K562 (cell line): ENCODE measurements at places on chromosomes 6 and 20. TPM values are rescaled to one million over a fixed set of nuclear protein-coding genes. Genes with fewer than 3 reads are reported as not detected.

DNA sequence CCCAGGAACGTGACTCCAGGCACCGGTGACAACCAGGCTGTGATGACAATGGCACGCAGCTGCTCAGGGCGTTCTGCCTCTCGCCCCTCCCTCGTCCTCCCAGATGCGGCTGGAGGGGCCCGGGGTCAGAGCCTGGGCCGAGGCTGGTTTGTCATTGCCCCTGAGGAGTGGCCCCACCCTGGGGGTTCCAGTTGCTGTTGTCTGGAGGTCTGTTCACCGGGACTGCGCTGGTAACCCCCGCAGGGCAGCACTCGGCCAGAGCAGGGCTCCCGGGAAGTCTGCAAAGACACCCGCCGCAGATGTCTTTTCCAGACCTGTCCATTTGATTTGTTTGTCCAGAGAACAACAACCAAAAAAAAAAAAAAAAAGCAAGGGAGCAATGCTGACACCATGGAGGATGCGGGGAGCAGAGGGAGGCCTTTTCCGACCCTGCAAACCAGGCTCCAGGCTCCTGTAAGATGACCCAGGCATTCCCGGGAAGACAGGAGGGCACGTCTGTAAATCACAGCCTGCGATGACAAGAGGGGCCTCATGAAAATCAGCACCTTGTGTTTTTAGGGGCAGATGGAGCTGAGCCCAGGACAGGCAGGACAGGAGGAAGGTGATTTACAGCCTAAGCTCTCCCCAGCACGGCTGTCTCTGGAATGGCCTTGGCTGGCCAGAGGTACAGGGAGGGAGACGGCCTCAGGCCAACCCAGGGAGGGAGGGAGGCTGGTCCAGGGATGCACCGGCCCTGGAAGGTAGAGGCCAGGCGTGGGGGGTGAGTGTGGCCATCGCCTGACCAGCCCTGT lies 189.3 kb downstream of the ERMARD start:
- DNase-seq: no peak

DNA sequence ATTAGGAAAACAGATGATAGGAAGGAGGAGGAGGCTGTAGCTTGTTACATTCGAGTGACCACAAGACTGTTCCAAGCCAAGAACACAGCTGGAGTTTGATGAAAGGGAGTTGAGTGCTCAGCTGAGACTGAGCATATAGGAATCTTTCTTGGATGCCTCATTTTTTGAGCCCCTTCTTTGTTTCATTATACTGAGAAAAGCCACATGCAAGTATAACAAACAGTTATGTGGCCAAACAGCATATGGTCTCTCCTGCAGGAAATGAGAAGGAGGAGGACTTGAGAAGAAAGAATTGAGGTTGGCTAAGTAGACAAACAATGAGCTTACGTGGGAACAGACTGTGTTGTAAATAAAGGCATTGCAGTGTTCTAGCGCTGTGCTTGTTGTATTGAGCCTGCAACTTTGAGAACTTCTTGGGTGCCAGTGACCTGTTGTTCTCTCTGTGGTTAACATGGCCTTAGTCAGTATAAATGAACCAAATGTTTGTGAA lies 78.3 kb downstream of the AKAP7 start:
- DNase-seq: no peak

- no peak for DNase-seq
These were observed 87.4 kb upstream of the JAG1 start for GRCh38 chr20:10761232-10761631.

DNA sequence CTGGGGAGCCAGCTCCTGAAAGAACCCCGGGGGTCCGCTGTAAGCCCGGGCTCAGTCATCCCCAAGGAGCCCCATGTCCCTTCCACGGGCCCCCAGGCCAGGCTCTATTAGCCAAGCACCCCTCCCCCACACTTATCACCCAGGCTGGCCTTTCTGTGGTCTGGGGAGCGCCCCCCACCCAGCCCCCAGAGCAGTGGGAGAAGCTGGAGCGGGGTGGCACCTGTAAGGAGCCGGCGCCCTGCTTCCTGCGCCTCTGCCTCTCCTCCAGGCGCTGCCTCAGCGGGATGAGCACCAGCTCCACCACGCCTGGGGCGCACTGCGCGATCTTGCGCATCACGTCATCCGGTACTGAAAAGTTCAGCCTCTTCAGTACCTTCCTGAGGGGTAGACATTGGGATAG lies 2.3 kb downstream of the SPEF1 start:
- no peak for DNase-seq

DDX27 gene
- 50.9 and 57.0 TPM in 2 replicates for total RNA-seq

GRCh38 chr6:143677891-143678791 lies at the start of gene PHACTR2:
PHACTR2 (plus strand) TSS chr6:143677965; CDS start chr6:143678164, 199 bp downstream.
- peak; percentile 90 for DNase-seq

- no peak for DNase-seq
These were observed 41.9 kb downstream of the EYA2 start for GRCh38 chr20:46936415-46937156.

JAG1 gene
- 0.36 and 0.40 TPM in 2 replicates for total RNA-seq

EDN3 gene
- not detected in 2 replicates for total RNA-seq

PRR18 gene
- total RNA-seq: not detected in 2 replicates

MYMX gene
- not detected in 2 replicates for total RNA-seq

IGF2R gene
- total RNA-seq: 84.7 and 92.3 TPM in 2 replicates

POPDC3 gene
- total RNA-seq: 4.0 and 4.8 TPM in 2 replicates

BPIFB2 gene
- 0.11 TPM in 1 of 2 replicates, not detected in the other for total RNA-seq

GRCh38 chr20:3177746-3178485 lies 4.6 kb upstream of the LZTS3 start:
- DNase-seq: no peak

DNA sequence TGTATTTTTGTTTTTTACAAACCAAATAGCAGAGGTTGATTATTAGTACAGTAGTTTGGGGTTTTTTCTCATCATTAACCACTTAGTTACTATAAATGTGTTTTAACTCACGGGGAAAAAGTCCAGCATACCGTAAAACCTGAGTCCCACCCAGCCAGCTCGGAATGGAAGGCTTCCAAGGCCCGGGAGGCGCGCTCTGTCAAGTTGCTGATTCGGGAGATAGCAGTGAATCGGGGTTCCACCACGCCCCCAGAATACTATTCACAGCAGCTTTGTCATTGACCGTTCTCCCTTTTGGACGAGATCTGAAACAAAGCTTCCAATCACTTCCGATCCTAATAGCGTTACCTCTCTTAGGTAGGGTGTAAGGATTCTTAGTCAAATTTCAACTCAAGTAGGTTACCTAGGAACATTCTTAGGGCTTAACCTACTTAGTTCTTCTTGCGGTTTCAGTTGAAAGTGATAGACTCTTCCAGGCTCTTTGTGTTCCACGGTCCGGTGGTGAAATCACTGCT lies 232.8 kb upstream of the QKI start:
- no peak for DNase-seq

DNA sequence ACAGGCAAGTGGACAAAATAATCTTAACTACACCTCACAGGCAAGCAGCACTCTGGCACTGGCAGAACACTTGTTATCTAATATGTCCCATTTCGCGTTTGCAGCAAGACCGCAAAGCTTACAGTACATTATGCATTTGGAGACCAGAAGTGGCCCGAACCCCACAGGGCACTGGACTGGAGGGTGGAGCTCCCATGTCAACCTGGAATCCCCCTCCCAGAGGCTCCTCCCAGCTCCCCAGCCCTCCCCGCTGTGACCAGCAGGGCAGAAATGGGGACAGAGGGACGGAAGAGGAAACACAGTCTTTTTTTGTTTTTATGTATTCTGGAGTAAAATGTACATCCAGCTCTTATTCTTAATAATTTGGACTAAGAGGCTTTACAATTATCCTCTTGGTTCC lies 263.7 kb downstream of the SMOC2 start:
- no peak for DNase-seq

DNA sequence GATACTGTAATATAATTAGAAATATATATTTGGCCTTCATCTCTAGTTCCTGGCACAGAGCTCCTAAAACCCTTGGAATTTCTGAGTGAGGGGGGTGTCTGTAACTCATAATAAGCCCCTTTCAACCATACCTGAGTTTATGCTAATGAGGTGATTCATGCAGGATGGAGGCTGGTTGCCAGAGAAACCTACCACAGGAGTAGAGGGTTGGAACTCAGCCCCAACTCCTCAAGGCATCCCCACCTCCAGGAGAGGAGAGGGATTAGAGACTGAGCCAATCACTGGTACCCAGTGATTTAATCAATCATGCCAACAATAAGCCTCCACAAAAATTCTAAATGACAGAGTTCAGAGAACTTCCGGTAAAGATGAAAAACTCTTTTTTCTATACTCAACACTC lies 17.5 kb downstream of the UQCC1 start:
- no peak for DNase-seq

CGA gene
- not detected in 2 replicates for total RNA-seq

DNA sequence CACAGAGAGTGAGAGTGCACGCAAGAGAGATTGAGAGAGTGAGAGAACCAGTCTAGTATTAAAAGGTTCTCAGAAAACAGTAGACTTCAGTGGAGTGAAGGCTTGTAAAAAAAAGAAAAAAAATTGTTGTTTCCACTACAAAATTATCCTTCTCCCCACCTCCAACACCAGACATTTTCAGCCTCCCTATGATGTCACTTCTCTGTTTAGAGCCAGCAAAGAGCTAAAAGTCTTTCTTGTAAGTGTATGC lies 77.8 kb downstream of the BACH2 start:
- no peak for DNase-seq
